ENCODE measurements at places on chromosomes 12 and 14.

GRCh38 chr14:77175843-77176242 lies 5.8 kb upstream of the TMEM63C start:
- DNase-seq = no peak

GRCh38 chr12:1698720-1699119 lies 7.8 kb downstream of the ADIPOR2 start:
- DNase-seq = no peak

- DNase-seq = no peak
Measured at GRCh38 chr14:64659366-64659765, 44.9 kb upstream of the PLEKHG3 start.

DNA sequence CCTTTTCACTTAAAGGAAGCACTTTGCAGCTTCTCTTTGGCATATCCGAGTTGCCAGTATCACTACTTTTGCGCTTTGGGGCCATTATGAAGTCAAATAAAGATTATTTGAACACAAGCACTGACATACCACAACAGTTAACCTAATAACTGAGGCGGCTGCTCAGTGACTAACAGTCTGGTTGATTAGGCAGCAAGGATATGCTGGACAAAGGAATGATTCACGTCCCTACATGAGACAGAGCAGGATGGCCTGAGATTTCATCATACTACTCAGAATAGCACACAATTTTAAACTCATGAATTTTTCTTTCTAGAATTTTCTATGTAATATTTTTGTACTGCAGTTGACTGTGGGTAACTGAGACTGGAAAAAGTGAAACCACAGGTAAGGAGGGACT lies 56.9 kb upstream of the E2F7 start:
- DNase-seq = no peak

DNA sequence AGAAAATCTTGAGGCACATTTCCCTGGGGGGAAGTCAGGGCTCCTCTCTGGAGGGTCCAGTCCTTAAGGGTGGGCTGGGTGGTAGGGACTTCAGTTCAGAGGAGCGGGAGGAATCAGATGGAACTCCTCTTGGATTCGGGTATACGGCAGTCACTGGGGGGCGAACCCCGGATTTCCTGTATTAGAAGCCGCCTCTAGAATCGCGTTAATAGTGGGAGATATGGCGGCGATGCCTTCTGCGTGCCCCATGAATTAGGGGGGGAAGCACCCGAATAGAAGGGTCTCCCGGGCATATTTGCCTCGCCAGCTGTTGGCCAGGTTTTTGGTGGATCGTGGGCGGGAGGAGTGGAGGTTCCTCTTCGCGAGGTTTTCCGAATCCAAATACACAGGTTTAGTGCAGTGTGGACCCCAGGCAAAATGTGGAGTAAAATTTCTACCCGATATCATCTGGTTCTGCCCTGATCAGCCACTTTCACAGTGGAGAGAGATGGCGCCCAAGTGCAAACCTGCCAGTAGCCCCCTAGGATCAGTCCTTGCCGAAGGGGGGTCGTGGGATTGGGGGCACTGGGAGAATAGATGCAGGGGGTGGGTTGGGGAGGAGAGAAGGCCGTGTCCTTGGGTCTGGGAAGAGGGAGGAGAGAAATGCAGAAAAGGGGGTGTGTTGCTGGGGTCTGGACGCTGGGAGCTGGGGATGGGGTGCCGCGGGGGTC lies 628 bp downstream of the MEG3 start:
- DNase-seq = no peak

GRCh38 chr14:103228866-103229265 lies 105.2 kb upstream of the EIF5 start:
- DNase-seq = no peak

DNA sequence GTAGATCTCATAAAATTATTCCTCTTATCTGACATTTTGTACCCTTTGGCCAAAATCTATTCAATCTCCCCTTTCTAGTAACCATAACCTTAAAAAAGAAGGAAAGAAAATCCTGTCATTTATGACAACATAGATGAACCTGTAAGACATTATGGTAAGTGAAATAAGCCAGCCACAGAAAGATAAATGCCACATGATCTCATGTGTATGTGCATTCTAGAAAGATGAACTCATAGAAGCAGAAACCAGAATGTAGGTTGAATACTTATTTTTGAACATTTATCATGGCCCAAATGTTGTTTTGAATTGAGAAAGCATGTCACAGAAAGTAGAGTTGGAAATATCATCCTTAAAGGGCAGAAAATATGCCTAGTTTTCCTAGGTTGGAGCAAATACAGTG lies 1053.6 kb downstream of the SLC6A15 start:
- DNase-seq = no peak

GRCh38 chr14:74085047-74085637 lies 386 bp downstream of the LIN52 start:
- DNase-seq = no peak

- no peak for DNase-seq
Measured at GRCh38 chr14:36834293-36834692, 172.6 kb downstream of the PAX9 start.

DNA sequence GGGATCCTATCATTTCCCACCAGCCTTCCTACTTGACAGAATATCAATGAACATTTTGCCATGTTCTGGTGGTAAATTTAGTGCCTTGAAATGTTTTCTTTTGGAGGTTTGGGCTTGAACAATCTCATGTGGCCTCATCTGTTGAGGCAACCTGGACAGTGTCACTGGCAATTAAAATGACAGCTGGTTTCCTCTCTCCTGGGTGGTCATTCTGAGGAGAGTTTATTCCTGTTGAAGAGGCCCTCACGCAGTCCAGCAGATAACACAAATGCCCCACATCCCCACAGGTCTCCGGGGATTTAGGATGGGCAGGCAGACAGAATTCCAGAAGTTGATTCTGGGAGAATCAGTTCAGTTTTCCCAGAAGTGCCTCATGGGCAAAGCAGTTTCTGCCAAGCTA lies 41.9 kb downstream of the MMAB start:
- DNase-seq = no peak

DNA sequence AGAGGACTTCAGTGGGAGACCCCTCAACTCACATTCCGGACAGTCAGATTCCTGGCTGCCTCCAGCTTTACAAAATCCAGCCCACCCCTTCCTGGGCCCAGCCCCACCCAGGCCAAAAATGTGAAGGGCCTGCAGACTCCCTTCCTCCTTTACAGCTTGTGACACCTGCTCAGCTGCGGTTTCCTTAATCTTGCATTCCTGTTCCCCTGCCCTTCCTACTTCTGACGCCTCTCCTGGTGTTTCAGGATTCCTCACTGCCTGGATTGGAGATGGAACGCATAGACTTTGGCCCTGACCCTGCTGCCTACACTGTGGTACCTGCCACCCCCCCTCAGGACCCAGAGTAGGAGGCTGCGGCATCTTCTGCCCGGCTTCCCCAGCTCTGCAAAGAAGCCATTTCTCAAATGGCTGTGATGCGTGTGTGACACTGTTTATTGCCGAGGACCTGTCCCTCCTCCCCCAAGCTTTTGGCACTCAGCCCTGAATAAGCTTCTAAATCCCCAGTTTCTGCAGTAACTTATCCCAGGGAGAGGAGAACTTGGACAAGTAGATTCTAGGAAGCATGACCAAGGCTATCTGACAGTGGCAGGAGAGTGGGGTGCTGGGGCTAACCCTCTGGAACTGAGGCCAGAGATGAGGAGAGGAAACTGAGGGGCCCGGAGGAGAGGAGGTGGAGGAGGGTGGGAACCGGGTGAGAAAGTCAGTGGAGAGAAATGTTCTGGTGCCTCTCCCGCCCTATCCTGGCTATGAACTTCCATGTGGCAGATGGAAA lies 24.9 kb upstream of the BCDIN3D start:
- DNase-seq = no peak

DNA sequence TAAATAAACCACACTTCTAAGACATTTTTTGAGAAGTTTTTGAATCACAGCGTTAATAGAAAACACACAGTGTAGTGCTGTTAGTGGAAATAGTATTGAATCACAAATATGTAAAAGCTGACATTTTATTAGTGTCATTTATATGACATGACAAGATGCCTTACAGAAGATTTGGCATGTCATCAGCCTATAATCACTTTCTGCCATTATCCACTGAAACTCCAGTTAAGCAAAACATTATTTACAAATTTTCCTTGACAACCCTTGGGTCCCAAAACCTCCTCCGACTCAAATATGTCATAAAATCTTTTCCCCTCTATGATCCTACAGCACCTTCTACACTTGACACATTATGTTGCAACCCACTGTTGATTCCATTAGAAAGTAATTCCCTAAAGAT lies 376.9 kb upstream of the LRFN5 start:
- no peak for DNase-seq

- no peak for DNase-seq
Measured at GRCh38 chr12:40446385-40446784, 221.6 kb downstream of the LRRK2 start.

DNA sequence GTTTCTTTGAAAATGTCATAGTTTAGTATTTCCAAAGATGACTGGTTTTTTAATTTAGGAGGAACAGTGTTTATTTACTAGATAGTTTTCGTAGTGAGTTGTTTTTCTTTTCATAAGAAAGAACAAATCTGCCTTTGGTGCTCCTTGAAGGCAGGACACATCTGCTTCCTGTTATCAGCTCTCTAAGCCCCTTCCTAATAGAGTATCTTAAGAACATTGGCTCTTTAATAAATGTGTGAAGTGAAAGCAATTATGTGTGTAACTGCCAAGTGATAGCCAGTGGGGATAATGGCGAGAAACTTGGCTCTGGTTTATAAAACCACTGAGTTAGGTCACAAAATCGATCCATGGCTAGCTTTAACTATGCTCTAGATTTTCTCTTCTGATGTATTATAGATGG lies 23.5 kb upstream of the PPFIBP1 start:
- no peak for DNase-seq

DNA sequence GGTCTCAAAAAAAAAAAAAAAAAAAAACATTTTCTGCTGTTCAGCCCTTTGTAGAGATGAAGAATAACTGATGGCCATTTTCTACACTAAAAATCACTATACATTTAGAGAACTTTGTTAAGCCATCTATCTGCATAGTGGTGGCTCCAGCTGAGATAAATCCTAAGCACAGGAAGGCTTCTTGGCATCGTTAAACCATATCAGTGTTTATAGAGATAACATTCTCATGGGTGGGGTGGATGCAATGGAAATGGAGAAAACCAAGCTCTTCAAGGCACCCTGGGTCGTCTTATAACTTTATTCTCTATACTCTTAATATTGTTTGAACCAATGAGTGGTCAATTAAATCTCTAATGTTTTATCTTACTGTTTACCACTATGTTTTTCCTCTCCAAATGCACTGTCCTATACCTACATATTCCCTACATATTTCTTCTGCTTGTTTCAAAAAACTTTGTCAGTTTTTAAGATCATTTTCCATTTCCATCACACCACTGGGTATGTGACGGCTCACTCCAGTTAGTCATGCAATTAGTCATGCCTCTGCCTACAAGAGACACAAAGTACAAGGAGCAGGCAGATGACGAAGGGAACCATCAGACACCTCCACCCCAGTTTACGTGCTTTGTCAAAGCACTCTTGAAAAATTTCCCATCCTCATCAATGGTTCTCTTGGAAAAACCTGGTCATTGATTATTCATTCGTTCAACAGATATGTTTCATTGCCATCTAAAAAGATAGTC lies 119.3 kb upstream of the OVCH1 start:
- no peak for DNase-seq

GRCh38 chr12:15546102-15546701 lies 223.9 kb downstream of the PTPRO start:
- DNase-seq = no peak

GRCh38 chr14:47606566-47606965 lies 68.8 kb downstream of the MDGA2 start:
- DNase-seq = no peak

DNA sequence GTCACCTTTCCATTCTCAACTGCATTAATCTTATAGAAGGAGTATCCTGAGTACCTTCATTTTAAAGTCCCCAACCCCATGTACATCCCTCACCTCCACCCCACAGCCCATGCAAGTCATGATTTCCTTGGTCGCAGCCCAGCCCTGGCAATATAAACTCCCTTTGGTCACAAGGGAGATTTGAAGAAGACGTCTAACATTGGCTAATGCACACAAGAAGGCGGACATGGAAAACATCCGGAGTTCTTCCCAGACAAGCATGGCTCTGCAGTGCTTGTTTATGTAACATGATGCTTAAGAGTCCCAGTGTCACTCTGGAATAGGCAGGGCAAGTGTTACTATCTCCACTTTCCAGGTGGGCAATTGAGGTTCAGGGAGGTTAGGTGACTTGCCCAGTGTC lies 277.6 kb downstream of the DPF3 start:
- DNase-seq = no peak

GRCh38 chr12:65025136-65025535 lies 96.0 kb downstream of the WIF1 start:
- DNase-seq = no peak

- DNase-seq = no peak
Measured at GRCh38 chr12:84738481-84738972, 174.1 kb downstream of the SLC6A15 start.

DNA sequence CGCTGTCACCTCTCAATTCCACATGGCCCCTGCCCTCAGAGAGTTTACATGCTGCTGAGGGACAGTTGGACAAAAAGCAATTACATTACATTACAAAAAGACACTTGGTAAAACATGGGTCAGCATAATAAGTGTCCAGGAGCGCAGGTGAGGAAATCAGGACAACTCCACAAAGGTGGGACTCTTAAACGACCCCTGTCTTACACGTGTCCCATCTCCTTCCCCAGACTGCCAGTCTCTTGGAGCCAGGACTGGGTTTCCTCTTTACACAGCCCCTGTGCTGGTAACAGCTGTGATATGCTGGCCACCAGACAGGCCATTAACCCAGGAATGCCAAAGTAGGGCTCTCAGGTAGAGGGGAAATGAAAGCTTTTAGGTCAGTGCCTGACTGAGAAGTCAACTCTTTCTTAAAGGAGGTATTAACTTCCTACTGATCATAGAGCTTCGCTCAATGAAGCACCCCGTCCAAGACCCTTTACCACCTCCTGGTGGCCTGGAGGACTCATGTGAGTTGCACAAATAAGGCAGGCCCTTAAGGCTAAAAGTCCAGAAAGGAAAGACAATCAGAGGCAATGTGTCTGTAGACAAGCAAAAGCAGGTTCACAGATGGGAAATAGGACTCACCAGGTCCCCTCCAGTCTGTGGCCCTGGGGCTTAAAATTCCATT lies 55.5 kb downstream of the ANO2 start:
- no peak for DNase-seq

DNA sequence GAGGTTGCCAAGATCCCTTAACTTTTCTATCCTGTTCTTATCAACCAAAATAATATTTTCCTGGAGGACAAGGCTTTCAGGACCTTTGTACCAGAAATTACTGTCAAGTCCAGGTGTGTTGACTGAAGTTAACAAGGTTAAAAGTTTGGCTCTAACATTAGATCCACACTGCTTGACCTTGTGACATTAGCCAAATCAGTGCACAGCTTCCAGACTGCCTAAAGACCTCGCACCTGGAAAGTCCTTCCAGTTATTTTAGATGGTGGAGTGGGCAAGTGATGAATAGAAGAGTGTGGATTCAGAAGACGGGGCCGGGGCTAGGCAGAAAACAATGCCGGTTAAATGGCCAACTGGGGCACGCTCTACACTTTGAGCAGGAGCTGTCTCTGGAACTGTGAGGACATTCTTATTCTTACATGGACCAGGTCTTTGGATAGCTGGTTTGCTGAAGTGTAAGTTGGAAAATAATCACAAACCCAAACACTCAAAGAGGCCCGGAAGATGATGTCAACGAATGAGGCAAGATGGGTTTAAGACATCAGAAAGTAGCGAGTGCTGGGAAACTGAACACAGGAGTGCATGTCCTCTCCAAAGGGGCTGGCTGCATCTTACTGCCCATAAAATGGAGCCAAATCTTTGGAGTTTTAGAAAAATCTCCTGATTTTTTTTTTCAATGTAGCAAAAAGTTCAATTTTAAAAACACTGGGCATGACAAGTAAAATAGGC lies 56.3 kb downstream of the NIN start:
- no peak for DNase-seq

- DNase-seq = no peak
Measured at GRCh38 chr12:46677749-46678148, 148.0 kb downstream of the SLC38A4 start.

GRCh38 chr14:36022765-36023410 lies 153.6 kb downstream of the PTCSC3 start:
- DNase-seq = no peak
